ENCODE measurements at places on chromosomes 7 and 10.

DNA sequence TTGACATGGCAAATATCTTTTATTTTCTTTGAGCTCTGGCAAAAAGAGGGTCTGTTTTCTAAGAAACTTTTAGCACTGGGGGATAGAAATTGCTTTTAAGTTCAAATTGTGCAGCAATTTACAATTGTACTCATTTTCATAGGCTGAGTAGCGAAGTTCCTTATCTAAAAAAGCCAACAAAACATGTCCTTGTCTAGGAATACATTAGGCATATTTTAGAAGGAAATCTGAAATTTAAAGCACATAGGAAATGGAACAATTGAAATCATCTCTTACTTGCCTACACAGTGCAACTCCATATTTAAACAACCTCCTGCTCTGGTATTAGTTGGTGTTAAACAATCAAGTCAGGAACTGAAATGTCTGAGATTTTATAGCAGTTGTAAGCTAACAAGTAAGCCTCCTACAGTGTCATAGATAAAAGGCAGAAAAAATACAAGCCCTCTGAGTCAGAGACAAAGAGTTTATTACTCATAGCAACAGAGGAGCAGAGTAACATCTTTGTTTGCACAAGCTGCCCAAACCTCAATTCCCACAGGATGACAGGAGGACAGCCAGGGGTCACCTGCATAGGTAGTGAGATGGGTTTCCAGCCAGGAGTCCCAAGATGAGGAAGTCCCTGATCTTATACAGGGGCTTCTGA, 280.2 kb upstream of the HGF start:
- DNase-seq, result no peak

- DNase-seq, result peak; percentile 8
Observed at GRCh38 chr7:133183042-133183794, 69.7 kb upstream of the EXOC4 start.

- no peak for DNase-seq
Observed at GRCh38 chr7:35362341-35362740, 108.4 kb upstream of the TBX20 start.

DNA sequence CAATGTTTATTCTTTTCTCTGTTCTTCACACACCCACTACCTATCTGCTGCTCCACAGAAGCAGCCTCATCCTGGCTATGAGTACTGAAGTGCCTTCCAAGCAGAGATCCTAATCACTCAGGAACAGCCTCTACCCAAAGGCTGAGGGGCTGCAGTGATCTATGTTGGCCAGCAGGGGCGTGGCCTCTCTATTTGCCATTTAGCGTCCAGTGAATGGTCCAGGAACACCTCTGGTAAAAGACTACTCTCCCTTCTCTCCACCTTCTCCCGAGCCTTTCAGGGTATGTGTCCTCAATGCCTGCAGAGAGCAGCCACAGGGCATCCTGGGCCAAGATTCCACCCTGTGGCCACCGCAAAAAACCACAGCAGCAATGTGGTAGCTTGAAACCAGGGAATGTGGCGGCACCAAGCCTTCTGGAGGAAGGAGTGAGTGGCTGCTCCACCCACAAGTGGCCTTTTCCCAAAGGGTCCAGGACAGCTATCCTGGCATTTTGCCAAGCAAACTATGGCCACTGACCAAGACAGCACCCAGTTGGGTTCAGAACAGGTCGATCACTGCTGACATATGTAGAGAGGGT, 70.9 kb downstream of the SYPL1 start:
- DNase-seq, result peak; percentile 41

DNA sequence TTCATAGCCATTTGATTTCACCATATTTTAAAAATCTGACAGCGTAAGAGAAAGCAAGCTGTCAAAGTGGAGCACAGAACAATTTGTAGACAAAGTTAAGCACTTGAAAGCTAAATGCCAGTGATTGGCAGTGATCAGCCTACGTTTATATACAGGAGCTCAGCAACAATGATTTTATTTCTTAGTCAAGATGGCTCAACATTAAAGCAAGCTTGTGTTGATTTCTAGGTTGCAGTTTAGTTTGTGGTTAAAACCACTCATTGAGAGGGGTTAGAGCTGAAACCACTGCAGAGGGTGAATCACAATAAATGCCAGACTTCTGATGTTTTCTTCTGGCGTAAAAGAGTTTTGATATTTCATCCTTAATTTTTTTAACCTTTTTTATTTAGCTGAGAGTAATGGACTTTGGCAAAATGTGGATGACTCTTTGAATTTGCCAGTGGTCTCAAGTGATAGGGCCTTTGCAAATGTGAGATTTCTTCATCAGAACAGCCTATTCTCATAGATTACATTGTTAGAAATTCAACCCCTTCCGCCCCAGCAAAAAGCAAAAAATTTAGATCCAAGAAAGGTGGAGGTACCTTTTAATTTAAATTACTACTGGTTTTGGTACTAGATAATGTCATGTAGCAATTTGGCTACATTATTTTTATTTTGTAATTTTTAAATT, 73.8 kb downstream of the SHOC2 start:
- no peak for DNase-seq

DNA sequence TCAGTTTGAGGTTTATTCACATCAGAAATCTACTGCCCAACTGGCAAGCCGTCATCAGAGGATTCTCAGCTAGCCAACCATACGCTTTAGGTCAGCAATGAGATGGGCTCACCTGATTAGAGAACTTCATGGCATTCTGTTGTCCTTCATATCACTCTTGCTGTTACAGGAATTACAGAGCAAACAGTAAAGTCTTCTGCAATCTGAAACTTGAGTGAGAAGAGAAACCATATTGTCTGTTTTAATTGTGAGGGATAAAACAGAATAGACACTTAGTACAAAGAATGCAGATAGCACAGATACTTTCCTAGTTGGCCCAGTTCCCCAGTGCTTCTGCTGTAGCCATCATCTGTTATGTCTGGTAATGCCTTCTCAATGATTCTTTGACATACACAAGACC, 366.6 kb downstream of the EXOC4 start:
- no peak for DNase-seq

- DNase-seq, result no peak
Observed at GRCh38 chr10:116720241-116720643, 22.1 kb downstream of the HSPA12A start.

GRCh38 chr7:12945901-12946300, 258.5 kb downstream of the ARL4A start:
- DNase-seq, result no peak

DNA sequence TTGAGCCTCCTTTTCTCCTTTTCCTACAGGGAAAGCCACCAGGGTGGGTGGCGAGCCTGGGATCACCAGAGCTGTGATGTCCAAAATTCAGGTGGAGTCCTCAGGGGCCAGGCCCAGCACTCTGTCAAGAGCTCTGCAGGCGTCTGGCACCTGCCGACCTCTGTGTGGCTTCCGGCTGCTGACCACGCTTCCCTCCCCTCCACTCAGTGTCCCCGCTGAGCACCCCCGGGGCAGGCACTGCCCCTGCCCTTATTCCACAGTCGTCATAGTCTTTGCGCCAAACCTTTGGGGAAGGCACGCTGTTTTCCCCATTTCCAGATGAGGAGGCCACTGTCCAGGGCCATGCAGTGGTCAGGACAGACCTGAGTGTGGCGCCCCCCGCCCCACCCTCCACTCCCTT, 7.5 kb downstream of the MTG1 start:
- DNase-seq, result no peak

GRCh38 chr10:27359792-27360355, 119.3 kb upstream of the ACBD5 start:
- DNase-seq, result no peak

DNA sequence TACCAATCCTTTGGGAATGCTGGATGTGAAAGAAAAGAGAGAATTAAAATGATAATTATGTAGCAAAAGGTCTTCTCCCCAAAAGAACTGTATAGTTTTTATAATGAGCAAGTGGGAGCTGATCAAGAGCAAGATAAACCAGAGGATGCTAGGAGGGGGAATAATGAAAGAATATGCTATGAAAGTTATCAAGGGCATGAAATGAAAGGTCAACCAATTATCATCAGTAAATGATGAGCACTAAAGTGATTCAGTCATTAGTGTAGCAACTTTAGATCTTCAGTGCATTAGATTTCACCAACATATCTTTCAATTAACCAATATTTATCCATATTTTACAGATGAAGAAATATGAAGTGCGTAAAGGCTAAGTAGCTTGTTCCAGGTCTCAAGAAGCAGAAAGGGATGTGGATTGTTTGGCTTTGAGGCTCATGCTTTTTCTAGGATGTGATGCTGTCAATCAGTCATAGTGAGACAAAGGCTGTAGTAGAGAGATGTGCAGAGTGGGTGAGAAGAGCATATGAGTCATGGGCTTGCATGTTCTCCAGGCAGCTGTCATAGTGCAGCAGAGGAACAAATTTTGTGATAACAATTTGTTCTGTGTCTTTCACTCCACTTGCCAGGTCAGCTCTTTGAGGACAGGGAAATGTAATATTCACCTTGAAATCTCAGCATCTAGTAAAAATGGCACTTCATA, 5.7 kb upstream of the OR2F2 start:
- DNase-seq, result no peak

GRCh38 chr7:67878808-67879207, 882.2 kb downstream of the TYW1 start:
- DNase-seq, result no peak

DNA sequence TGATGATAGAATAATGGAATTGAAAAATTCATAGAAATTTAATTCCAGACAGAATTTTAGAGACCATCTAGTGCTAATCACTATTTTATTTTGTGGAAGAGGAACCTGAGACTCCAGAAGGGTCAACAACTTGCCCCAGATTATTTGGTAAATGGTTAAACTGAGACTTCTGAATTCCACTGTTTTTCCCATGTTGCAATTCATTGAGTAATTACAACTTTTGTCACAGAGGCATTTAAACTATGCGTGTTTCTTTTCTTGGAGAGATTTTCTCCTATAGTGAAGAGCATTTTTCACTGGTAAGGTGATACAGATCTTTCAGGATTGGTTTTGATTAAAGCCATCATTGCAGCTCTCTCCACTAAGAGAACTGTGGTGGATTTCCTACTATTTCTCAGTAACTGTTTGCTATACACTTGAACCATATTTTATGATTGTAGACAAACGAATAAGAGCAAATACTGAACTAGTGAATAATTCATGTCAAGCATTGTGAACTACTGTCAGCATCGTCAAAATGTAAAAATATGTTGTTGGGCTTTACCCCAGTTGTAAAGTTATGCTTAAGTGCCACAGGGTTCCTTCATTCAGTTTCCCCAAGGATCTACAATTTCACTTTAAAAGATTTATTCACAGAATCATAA, 26.5 kb downstream of the LRGUK start:
- no peak for DNase-seq

- peak; percentile 73 for DNase-seq
Observed at GRCh38 chr10:21515361-21516241, 9.9 kb downstream of the SKIDA1 start.

GRCh38 chr10:14838582-14839304, 637 bp downstream of the HSPA14 start:
- peak; percentile 64 for DNase-seq

DNA sequence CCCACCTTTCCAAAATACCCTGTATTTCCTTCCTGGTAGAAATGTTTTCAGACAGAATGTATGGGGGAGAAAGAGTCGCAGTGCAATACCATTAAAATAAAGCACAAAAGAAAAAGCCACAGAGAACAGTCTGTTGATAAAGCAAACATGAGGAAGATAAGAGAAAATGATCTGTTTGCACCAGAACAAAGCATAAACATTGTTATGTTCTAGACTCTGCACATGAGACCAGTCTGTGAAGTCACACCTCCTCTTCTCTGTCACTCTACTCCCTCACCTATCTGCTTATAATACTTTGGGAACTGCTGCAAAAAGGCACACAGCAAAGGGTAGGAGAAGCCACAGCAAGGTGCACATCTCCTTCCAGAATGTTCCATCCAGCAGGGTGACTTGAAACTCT, 67.2 kb upstream of the LRGUK start:
- no peak for DNase-seq

DNA sequence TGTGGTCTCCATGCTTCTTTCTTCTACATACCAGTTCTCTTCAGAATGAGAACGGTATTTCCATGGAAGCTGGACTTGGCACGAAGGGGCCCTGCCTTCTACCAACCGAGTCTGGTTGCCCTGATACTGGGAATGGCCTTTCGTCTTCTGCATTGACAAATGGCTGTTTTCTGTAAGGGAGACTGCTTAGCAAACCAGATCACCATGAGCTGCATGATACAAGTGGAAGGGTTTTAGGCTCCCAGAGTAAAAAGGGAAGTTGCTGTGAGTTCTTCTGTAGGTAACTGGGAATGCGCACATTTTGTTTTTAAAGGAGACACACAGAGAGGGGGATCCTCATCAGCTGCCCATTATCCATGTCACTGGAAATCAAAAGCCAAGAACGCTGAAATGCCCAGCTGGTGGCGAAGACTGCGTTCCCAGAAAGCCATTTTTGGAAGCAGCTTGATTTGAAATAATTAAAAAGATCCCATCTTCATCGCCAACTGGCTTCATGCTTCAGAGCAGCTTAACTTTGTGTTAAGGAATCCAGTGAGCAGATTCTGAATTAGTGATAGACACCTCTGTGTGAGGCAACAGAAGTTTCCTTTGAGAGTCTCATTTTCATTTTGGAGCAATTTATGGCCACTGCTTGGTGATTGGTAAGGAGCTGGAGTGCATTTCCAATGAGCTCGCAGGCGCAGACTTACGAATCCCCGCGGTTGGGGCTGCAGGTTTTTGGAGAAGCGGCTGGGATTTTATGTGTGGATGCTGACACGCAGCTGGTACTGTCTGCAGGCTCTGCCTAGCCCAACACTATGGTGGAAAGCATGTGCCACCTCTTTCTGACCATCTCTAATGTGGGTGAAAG, 672.7 kb upstream of the FOXK1 start:
- DNase-seq, result no peak

DNA sequence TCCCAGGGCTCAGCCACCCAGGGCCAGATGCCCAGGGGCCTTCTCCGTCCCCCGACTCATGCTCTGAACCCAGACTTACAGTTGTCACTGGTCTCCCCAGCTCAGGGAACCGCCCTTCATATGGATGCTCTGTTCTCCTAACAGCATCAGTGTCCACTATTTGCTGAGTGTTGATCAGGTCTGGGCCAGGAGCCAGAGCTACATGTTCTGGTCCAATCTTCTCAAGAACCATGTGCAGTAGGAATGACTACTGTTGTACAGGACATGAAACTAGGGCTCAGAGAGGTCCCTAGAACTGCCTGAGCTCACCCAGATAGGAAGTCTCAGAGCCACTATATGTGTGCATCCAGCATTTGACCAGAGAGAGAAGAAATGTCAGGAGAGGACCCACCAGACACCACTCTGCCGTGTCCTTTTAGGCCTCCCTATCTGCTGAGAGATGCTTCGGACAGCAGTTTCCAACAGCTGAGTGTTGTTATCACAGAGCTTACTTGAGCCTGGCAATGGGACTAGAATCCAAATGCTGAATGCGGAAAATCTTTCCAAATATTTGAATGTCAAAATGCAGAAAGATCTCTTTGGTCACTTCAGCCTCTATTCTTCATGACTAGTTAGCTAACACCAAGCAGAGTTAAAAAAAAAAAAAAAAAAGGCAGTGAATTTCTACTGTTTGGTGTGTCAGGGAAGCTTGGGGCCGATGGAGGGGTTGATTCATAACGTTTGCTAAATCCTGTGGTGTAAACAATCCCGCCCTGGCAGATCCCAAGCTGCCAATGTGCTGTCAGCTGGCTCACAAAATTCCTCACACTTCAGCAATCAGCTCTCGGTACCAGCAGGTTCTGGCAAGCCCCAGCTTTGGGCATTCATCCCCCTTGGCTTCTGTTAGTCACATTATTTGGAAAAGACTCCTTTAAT, 246.1 kb downstream of the TNS3 start:
- DNase-seq, result no peak

GRCh38 chr10:2548071-2548470, 519.3 kb upstream of the PFKP start:
- DNase-seq, result no peak

GRCh38 chr7:76051840-76052239, 3.9 kb downstream of the MDH2 start:
- DNase-seq, result no peak

GRCh38 chr7:118606602-118607001, 382.1 kb downstream of the ANKRD7 start:
- DNase-seq, result no peak
